Naive B cell (primary cell): ENCODE measurements at places on chromosomes 16 and 17.

GRCh38 chr16:27928542-27928941 lies 135.0 kb downstream of the GSG1L start:
- no peak for DNase-seq

GRCh38 chr17:33751702-33752065 lies 458.6 kb upstream of the ASIC2 start:
- DNase-seq: no peak

DNA sequence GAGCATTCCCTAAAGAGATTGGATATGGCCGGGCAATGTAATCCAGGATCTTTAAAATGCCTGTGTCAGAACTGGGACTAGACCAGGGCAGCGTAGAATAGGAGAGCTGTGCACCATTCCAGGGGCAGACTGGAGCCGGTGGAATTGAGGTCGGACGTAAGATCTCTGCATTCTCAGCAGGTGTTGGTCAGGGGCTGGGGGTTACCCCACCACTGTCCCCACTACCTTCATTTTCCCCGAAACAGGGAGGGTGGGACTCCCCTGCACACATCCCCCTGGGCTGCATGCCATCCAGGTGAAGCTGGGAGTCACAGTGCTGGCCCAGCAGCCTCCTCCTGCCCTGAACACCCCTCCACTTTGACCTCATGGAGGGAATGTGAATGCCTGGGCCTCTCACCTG lies 17.8 kb downstream of the OSBPL7 start:
- DNase-seq: no peak

DNA sequence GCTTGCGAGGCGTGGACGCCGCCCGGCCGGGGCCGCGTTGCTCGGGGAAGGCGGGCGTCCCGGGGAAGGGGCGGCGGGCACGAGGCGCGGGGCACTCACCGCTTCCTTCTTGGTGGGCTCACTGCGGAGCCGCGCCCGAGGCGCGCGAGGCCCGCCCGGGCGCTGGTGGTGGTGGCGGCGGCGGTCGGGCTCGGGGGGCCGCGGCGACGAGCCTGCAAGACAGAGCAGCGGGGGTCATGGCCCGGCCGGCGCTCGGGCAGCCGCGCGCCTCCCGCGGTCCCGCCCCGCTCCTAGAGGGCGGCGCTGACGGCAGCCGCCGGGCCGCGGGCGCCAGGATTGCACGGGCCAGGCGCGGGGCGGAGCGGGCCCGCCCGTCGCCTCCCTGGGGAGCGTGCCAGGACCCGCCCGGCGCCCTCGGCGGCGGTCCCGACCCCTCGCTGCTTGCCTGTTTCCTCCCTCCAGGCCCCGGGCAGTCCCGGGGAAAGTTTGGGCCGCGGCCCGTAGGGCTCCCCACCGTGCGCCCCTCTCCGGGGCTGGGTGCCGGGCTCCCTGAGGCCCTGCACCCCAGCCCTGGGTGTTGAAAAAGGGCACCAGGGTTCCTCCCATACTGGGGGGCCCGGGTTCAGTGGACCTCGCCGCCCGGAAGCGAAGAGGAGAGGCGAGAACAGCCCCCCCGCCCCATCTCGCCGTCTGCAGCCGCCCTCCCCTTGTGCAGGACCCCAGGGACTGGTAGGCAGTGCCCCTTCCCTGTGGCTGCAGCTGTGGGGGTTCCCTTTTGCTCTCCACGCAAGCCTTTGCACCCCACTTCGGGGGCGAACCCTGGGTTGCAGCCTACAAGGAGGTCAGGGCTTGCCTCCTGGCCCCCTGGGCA lies at the start of gene C16orf74:
C16orf74 (minus strand) TSS at position 270 of the 871 bp plus-strand sequence. CDS start 15,879 bp downstream, outside the sequence.
- DNase-seq: peak; percentile 55

- DNase-seq: no peak
Measured at GRCh38 chr16:30896261-30896888, at the start of gene CTF1. TSS of gene CTF1 (plus strand) at chr16:30896614. CDS start at chr16:30896644, 30 bp downstream.

DNA sequence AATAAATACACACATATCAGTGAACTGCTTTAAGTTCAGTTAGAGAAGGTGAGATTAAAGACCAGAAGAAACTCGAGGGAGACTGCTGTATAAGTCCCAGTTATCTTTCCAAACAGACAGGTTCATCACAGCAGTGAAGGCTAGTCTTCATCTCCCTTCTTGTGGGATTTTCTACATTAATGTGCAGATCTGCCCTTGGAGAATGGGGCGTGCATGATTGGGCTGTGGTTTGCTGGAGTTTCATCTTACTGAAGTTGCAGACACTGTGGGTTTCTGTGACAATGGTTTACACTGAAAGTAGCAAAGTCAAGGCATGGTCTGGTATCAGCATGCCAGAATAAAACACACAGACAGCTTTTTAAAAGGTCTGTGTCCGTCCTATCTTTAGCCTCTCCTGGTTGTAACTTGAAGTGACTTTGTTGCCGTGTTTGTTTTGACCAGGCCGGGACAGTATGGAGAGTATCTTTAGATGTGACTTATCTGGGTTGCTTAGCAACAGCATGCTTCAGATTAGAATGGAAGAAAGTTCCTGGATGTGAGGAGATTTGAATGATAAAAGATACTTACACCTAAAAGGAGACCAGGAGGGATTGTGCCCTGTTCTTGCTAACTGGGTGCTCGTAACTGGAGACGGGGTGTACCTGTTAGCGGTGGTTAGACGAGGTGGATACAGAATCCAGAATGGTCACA lies 16.1 kb downstream of the NAA60 start:
- DNase-seq: no peak
